ENCODE measurements at places on chromosomes 4 and X.

- no peak for DNase-seq
Observed at GRCh38 chr4:186485150-186485549, 70.2 kb downstream of the MTNR1A start.

DNA sequence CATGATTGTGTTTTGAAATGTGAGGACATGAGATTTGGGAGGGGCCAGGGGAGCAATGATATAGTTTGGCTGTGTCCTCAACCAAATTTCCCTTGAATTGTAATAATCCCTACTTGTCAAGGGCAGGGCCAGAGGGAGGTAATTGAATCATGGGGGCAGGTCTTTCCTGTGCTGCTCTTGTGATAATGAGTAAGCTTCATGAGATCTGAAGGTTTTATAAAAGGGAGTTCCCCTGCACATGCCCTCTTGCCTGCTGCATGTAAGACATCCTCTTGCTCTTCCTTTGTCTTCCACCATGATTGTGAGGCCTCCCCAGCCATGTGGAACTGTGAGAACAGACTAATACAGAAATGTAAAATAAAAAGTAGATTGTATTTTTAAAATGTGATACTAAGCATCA is 1294.9 kb downstream of the ADGRL3 start:
- peak; percentile 4 for DNase-seq

DNA sequence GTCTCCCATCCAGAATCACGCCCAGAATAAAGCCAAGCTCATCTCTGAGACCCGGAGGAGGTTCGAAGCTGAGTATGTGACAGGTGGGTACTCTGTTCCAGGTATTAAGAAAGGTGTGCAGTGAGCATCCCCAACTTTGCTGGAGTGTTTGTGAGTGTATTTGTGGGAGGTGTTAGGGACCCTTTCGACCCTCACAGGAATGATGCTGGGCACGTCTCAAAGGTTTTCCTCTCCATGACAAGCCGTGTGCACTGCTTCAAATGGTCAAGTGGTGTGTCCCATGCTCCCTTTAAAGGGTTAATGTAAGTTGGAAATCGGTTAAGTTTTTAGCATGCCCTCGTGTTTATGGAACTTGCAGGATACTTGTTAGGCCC is 442 bp downstream of the MOSPD2 start:
- DNase-seq = no peak

DNA sequence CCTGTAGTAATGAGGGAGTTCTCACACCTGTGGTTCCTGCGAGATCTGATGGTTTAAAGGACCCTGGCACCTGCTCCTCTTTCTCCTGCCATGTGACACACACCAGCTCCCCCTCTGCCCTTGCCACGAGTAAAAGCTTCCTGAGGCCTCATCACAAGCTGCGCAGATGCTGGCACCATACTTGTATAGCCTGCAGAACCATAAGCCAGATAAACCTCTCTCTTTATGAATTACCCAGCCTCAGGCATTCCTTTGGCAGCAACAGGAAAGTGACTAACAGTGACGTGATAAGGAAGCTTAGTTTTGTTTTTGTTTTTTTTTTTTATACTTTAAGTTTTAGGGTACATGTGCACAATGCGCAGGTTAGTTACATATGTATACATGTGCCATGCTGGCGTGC is 130.9 kb downstream of the AFAP1 start:
- DNase-seq = no peak

GRCh38 chrX:13620207-13620606 is 32.7 kb upstream of the TCEANC start:
- no peak for DNase-seq

DNA sequence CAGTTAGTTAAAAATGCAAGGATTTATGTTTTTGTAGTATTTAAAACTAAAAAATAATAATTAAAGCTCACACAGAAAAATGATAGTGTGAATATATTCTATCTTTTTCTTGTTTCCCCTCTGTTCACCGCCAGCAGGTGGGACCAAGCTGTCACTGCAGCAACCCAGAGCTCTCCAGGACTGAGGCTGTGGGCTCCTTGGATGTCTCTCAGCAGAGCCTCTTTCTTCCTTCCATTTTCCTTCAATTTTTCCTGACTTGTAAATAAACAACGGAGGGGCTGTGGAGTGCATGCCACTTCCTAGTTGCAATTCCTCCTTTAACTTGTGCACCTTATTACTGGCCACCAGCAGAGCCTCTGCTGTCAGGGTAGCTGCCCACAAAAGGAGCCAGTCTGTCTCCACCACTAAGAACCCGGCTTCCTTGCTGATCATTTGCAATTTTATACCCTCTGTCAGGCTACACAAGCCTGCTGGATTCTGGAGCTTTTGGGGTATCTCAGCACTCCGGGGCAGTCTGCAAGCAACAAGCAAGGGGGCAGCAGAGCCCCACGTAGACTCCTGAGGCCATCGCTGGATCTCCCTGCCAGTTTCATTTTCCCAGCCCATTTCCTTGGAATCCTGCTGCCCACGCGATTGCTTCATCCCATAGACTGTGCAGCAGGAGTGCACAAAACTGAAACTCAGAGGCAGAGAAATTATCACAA is 1467.4 kb downstream of the C4orf33 start:
- DNase-seq = peak; percentile 82

- DNase-seq = no peak
Observed at GRCh38 chr4:1992468-1993168, 16.2 kb downstream of the NELFA start.

DNA sequence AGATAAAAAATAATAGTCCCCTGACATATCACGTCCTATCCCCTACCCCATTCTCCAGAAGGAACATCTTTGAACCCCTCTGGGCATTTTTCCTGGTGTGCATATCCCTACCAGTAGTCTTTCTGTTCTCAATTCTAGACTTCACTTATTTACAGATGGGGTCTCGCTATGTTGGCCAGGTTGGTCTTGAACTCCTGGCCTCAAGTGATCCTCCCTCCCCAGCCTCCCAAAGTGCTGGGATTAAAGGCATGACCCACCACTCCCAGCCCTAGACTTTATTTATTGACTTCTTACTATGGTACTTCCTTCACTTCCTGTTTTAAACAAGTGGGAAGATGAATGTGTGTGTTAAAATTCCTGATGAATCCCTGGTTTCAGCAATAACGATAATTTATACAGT is 612 bp upstream of the RRAGB start:
- no peak for DNase-seq

DNA sequence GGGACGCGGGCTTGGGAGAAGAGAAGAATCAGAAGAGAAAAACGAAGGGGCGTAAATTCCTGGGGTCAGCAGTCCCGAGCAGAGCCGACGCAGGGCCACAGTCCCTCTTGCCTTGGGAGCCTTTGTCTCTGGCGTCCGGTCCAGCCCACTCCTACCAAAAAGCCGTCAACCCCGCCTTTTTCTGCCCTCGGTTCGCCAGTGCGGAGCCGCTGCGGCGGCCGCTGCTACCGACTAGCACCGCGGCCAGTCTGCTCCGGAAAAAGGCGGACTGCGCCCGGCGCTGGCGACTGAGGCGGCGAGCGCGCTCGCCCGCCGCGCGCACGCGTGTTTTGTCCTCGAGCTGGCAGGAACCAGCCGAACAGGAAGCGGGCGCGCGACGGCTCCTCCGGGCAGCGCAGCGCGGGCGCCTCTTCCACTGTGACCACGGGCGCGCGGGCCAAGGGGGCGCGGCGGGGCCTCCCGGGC is 502 bp downstream of the HNRNPDL start:
- no peak for DNase-seq

DNA sequence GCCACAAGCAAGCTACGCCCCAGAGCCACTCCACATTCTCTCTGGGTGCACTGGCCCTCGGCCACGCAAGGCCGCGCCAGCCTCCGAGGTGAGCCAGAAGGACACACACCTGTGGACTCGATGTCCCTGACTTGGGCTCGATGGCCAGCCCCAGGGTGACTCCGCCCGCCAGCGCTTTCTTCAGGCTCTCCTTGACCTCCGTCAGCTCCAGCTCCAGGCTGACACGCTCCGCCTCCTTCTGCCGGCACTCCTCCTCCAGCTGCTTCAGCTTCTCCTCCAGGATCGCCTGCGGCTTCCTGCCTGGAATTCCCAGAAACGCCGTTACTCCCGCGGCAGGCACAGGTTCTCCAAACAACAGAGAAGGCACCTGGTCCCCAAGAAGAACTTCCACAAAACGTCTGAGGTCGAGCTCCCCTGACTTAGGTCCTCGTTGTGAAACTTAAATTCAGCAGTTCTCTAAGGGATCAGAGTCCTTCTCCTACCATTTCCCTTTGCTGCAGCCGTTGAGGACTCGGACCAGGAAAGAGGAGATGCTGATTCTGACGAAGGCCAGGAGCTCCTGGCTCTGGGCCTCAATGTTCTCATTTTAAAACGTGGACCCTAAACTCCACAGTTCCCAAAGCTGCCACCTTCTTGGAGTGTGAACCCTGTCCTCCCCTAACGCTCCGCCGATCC is 166.8 kb downstream of the AFAP1 start:
- no peak for DNase-seq

DNA sequence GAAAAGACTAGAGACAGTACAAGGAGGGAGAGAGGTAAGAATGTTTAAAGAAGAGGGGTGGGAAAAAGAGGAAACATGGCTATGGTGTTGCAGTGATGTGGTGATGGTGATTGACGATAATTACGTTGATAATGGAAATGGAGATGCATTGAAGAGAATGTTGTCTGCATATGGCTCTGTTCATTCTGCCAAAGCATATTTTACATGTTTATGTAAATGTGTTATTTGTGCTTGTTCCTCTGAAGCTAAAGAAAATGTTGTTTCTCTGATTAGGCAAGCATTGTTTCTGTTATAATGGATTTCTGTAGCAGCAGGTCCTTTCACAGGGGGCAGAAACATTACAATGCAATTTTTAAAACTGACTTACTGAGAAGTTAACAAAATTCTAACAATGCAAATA is 958.8 kb downstream of the CCSER1 start:
- no peak for DNase-seq

GRCh38 chr4:76213415-76214176 is at the start of gene SCARB2:
Gene SCARB2, minus strand, starts transcription at chr4:76213824. Its CDS starts 281 bp downstream, at chr4:76213543.
- DNase-seq = peak; percentile 68

DNA sequence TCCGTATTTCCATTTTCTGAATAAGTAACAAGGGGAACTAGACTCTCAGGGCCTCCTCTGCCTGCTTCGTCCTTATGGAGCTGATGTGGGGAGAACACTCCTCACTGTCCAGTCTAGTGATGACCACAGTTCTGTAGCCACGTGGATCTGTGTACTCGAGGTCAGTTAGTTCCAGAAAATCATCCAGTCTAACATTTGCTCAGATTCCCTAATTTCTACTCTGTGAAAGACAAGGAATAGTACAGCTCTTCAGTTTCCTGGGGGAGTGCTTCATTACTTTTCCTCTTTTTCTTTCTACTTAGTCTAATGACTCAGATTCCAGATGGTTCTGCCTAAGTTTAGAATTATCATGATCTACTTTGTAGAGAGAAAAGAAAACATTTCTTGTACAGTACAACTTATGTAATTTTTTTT is 82.6 kb downstream of the SORBS2 start:
- no peak for DNase-seq

- no peak for DNase-seq
Observed at GRCh38 chr4:40190019-40190418, 6.8 kb upstream of the RHOH start.

DNA sequence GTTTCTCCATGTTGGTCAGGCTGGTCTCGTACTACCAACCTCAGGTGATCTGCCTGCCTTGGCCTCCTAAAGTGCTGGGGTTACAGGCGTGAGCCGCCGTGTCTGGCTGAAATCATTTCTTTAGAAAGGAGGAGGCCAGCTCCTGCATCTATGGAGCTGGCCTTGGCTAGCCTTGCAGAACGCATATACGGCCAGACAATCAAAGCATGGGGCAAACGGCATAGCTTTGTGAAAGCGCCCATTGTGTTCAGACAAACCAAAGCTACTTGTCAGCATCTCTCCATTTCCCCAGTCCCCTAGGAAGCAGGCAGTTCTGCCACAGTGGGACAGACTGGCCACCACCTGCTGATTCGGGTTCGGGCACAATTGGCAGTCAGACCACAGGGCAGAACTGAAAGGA is 48.9 kb upstream of the IQSEC2 start:
- DNase-seq = no peak

DNA sequence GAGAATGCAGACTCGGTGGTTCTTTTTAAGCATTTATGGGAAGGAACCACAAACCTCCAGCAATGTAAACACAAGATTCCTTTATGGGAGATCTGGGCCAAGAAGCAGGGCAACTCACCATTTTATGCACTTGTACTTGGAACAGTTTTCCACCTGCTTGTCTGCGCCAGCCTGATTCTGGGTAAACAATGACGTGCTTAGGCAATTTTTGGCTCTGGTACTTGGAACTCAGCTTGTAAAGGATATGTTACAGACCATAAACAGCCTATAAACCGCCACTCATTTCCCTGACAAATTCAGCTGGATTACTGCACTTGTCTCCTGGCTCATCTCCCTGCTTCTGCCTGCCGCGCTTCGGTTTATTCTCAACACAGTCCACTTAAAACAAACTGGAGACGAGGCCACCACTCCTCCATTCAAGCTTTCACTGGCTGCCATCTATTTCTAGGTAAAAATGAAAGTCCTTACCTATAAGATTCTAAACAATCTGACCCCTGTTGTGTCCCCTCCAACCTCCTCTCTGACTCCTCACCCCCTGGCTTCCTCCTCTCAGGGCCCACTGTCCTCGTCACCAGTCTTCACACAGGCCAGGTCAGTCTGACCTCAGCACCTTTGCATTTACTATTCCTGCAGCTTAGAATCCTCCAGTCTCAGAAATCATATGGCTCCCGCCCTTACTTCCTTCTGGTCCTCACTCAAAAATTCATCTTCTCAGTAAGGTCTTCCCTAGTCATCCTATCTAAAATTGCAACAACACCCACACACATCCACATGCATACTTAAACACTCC is 205.9 kb upstream of the GALNT7 start:
- DNase-seq = no peak

GRCh38 chr4:138816875-138817274 is 198.7 kb upstream of the NOCT start:
- DNase-seq = no peak

- no peak for DNase-seq
Observed at GRCh38 chr4:25696409-25696808, 40.8 kb downstream of the SLC34A2 start.

- no peak for DNase-seq
Observed at GRCh38 chr4:76053730-76054129, 17.9 kb upstream of the CXCL11 start.

DNA sequence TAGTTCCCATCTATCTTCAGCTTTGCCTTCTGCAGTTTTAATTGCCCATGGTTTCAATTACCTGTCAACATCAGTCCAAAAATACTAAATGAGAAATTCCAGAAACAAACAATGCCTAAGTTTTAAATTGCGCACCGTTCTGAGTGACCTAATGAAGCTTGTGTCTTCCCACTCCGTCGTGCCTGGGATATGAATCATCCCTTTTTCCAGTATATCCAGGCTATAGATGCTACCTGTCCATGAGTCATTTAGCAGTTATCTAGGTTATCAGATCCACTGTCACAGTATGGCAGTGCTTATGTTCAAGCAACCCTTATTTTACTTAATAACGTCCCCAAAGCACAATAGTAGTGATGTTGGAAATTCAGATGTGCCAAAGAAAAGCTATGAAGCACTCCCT is 363.6 kb upstream of the FAM241A start:
- DNase-seq = peak; percentile 97

Measured in SK-N-DZ (cell line).